ENCODE measurements at places on chromosomes 6 and 20. TPM values are rescaled to one million over a fixed set of nuclear protein-coding genes. Genes with fewer than 3 reads are reported as not detected.

Gene SEL1L2
- total RNA-seq, result not detected

Gene TMEM74B
- 1.1 TPM for total RNA-seq

- DNase-seq, result peak; percentile 67
These were observed 15.4 kb downstream of the EZR start for GRCh38 chr6:158803733-158804143.

DNA sequence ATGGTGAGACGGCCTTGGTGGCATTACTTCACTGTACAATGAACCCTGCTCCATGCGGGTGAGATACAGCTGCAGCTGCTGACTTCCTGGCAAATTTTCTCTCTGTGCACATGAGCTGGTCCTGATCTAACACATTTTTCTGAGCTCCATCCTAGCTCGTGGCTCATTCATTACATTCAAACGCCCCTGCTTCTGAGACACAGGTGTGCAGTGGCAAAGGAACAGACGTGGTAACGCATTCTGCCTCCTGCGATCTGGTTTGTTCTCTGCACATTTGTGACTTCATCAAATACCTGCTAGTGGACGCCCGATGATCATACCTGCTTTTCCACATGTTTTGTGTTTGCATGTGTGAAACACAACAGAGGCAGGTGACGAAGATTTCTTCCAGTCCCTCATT lies 189.6 kb upstream of the PDE10A start:
- no peak for DNase-seq

DNA sequence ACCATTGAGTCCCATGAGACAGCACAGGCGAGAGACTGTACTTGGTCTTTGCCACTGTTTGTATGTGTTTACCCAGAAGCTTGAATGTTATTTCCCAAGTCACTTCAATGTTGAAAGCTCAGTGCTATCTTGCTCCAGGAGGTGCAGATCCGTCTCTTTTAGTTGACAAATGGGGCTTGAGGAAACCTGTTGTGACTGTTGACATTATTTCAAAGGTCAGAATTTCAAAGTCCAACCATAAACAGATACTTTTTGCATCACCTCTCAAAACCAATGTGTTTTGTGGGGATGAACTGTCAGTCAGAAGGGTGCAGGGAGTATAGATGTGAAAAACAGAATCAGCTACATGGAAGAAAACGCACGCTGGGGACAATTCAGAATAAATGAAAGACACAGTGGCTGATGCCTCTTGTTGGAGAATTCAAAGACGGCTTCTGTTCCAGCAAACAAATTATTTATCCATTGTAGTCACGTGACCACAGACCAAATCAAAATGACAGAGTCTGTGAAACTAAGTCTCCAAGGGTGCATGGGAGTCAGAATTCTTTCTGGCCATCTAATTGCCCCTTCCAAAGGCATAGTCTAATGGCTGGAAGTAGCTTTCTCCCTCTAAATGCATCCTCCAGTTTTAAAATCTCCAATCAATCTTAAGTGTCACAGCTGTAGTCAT lies 83.7 kb downstream of the MYLK4 start:
- no peak for DNase-seq

DNA sequence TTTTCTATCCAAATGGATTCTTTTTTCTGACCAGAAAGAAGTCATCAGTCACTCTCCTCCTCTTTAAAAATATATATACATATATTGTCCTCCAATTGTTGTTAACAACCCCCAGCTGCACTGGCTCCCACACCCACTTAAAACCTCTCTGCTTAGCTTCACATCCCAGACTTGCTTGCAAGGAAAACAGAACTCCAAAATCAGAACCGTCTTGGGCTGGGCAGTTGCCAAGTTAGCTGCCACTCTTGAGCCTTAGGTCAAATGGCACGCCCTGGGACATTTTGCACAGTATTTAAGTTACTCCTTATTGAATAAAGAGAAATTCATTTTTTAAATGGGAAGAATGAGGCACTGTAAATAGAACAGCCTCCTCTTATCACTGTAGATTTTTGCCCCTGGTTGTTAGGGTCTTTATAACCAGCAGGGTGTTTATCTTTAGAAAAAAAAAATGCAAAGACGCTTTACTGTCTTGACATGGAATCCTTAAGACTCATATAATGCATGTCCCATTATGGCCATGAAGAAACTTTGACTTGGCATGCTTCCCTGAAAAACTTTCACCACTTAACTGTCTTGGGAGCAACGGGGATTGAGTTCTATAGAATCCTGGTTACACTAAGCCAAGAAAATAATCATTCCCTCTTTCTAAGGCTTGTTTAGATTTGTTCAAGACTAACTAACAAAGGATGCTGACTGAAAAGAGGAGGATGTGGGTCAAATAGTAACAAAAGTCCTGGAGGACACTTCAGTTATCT lies 204.5 kb downstream of the ISM1 start:
- DNase-seq, result no peak

GRCh38 chr6:96562886-96563285 lies at the start of gene FHL5:
Gene FHL5, plus strand, starts transcription at chr6:96563128. Its CDS starts 40,486 bp downstream, at chr6:96603614.
- DNase-seq, result no peak

DNA sequence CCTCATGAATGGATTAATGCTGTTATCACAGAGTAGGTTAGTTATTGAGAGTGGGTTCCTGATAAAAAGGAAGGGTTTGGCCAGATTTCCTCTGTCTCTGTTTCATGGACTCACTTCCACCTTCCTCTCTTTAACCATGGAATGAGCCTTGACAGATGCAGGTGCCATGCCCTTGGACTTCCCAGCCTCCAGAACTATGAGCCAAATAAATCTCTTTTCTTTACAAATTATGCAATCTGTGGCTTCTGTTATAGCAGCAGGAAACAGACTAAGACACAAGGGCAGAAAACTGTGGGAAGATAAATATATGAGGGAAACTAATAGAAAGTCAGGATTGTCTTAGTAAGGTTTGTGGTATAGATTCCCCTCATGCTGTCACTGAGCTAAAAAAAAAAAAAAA lies 106.5 kb downstream of the QRSL1 start:
- DNase-seq, result no peak

DNA sequence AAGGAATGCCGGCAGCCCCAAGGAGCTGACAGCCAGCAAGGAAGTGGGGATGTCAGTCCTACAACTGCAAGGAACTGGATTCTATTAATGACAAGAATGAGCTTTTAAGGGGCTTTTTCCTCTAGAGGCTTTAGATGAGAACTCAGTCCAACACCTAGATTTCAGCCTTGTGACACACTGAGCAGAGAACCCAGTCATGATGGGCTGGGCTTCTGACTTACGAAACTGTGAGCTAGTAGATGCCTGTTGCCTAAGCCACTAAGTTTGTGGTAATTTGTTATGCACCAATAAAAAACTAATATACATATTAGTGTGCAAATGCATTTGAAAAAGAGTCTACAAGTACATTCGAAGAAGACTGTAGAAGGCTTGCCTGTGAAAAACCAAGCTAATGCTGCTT lies 263.3 kb downstream of the SOX4 start:
- DNase-seq, result no peak

- no peak for DNase-seq
These were observed 8.6 kb downstream of the CDC40 start for GRCh38 chr6:110188791-110189190.

DNA sequence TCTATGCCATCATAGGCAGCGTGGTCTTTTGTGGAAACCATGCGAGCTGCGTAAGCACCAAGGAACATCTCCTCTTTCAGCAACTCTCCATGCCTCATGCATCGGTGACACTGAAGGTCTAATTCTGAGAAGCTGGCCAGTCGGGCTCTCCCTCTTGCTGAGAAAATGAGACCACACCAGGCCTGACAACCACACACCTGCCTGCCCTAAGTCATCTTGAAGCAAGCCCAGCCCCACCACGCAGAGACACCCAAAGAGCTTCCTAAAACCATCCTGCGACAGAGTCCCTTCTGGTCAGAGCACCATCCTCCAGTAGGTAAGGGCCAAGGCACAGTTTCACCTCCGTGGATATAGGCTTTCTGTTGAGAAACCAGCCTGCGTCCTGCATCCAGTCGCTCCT lies 26.6 kb downstream of the PREX1 start:
- no peak for DNase-seq

DNA sequence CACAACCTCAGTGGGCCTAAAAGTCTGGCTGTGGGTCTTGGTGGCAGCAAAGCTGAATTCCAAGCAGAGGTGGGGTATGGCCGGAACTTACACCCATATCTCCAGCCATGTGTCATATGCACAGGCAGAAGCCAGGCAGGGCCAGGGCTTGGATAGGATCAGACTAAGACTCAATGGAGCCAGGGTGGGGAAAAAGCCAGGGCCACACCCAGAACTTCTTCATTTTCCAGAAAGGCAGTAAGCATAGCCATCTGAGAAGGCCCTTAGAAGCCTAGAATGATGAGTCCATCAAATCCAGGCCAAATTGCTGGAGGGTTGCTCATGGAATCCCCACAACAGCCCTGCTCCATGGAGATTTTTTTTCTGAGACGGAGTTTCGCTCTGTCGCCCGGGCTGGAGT lies 116.2 kb upstream of the SRSF6 start:
- DNase-seq, result no peak

DNA sequence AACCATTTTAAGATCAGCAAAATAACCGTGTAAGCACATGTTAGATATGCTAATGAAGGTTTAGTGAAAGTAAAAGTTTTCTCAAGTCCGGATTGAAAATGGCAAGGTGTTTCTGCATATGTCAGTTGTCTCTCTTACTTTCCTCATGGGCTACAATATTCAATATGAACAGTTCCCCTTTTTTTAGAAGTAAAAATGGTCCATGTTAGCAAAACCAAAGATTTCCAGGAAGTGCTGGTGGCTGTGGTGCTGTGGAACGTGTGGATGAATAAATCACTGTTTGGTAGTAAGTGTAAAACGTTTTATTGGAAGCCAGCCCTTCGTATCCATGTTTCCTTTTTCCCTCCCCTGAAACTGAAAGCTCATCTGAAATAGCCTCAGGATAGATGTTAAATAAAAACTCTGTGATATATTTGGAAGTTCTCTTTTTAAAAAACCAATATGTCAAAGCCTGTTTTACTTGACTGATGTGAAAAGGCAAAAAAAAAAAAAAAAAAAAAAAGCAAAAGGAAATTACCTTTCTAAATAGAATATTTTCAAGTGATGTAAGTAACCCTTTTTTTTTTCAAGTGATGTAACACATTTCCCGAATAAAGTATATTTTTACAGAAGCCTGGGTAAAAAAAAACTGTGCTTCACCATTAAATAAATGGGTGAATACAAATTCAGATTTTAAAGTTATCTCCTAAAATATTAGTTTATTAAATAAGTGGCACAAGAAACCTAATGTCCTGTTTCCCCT lies 41.9 kb downstream of the PLEKHG1 start:
- peak; percentile 51 for DNase-seq

DNA sequence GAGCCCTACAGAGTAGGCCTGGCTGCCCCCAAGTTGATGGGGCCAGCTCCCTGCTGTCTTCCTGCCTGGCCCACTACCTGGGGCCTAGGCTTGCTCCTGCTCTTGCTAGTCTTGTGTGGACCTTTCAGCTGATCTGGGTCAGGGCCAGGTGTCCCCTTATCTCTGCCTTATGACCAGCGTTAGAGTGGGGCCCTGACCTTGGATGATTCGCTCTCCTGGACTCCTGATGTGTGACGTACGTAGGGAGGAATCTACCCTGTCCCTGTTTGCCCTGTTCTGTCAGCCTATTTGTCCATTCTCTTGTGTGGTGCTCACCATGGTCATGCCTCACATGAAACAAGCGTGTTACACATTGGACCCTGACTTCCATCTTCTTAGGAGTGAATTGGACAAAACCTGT lies 571.8 kb downstream of the QKI start:
- DNase-seq, result no peak

GRCh38 chr6:152534541-152534940 lies 102.6 kb downstream of the SYNE1 start:
- no peak for DNase-seq

GRCh38 chr20:44198872-44199271 lies 11.7 kb downstream of the OSER1 start:
- DNase-seq, result no peak

DNA sequence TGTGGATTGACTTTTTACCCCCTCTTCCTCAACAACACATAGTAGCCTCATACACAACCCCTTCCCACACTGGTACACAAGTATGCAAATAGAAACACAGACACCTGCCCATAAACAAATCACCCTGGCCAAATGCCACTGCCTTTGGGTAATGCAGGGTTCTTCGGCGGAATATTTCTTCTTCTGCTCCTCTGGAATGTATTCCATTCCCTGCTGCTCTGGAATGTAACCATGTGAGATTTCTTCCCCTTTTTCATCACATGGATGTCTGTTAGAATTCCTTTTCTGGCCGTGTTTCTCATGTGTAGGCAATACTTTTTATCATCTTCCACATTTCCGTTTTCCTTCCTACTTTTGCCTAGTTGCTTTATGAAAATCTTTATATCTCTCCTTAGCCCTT lies 76.1 kb upstream of the TPD52L1 start:
- DNase-seq, result no peak
